Stimulated activated CD8-positive, alpha-beta memory T cell treated with anti-CD3 and anti-CD28 coated beads, Interleukin-7, amount 100 ng/mL, for 1 hour (primary cell): ENCODE measurements at places on chromosomes 11 and 22.

- DNase-seq, result no peak
These were observed 546.8 kb downstream of the ETS1 start for GRCh38 chr11:128040603-128041002.

DNA sequence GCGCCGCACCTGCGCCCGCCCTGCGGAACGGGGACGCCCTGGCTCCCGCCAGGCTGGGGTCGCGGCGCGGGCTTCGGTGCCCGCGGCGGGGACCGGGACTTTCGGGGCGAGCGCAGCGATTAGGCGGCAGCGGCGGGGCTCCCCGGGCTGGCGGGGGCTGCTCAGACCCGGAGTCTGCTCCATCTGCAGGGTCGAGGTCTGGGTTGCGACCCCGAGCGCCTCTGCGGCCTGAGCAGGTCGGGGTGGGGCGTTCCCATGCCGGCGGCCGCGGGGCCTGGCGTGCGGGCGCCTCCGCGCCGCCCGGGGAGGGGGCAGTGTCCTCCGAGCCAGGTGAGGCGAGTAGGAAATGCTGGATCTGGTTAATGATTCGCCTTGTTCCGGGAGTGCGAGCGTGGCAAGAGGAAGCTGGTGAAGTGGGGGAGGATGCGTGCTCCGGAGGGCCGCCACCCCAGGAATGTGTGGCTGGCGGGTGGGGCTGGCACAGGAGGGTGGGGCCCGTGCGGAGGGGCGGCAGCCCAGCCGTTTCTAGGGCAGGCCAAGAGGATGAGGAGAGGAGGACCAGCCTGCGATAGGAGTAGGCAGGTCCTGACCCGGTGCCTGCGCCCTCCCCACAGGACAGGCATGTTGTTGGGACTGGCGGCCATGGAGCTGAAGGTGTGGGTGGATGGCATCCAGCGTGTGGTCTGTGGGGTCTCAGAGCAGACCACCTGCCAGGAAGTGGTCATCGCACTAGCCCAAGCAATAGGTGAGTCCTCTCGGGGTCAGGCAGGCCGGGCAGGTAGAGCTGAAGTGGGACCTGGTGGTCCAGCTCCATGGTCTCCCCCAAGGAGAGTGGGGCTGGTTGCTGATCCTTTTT lies 606 bp downstream of the RASSF7 start:
- DNase-seq, result no peak

DNA sequence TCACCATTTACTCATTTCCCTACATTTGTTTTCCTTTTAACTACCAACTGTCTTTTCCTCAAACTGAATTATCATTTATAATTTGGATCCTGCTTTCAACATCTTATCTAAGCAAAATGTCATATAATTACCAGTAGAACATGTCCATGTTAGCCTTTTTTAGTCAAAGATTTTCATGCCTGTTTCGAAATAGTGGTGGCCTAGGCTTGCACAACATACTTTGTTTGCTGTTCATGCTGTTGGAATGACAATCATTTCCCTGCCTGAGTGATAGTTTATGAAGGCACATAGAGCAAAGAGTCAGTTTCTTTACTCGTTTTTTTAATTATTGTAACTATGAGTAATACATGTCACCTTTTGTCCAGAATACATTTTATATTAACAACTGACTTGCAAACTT lies 144.3 kb upstream of the ANO3 start:
- no peak for DNase-seq

DNA sequence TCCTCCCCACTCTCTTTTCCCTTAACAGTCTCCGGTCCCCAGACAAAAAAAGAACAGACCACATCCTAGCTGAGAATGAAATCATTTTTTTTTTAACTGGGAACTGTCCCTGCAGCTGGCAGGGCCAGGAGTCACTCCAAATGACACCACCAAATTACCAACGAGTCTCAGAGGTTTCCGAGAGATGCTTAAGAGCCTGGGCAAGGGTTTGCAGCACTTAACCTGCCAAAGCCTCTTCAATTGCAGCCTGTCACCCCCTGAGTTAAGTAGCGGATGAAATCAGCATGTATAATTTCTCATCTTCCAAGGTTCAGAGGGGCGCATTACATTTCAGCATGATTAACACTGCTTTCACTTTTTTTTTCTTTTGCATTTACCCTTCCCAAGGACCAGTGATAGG lies 71.8 kb downstream of the TENM4 start:
- DNase-seq, result no peak

DNA sequence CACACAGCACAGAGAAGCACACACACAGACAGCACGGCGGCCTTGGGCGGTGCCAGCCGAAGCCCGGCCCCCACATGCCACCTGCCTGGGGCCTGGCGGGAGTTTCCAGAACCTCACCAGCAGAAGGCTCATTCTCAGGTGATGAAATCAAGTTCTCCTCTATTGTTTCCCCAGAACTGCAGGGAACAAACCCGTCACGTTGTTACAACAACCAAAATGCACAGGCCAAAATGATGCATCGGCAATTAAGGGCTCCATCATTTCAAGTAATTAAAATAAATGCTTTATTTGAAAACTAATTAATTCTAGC lies 30.8 kb downstream of the GNB1L start:
- DNase-seq, result no peak

- DNase-seq, result no peak
These were observed 41.1 kb downstream of the KCNC1 start for GRCh38 chr11:17775507-17776211.

GRCh38 chr11:1480555-1481482 lies 5.8 kb downstream of the MOB2 start:
- no peak for DNase-seq

DNA sequence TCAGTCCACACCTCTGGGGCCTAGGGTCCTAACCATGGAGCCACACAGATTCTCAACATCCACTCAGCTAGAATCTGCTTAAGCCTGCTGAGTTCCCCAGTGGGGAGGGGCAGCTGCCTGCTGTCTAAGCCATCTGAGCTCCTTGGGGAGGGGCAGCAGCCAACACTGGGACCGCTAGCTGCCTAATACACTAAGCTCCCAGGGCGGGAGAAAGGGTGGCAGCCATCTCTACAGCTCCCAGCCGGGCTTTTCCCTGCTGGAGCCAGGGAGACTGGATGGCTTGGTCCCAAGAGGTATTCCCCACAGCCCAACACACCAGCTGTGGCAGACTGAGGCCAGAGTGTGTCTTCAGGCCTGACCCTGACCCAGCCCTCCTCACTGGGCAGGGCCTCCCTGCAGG lies 217.3 kb upstream of the TMEM45B start:
- DNase-seq, result no peak

- no peak for DNase-seq
These were observed 320.4 kb downstream of the NTM start for GRCh38 chr11:131690776-131691175.

DNA sequence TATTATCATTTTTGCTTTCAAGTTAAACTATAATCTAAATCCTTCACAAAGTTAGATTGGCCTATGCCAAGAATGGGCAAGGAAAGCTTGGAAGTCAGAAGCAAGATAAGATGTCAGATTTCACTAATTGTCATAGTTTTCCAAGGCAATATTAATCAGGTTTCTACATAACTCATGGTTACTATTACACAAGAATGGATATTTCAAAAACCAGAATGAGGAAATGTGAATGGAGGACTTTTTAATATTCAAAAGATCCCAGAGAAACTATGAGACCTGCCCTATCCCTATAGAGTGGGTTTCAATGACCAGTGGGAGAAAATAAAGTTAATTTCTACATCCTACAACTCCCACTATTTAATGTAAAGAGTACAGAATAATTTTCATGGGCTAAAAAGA lies 203.2 kb downstream of the CASP12 start:
- DNase-seq, result no peak

DNA sequence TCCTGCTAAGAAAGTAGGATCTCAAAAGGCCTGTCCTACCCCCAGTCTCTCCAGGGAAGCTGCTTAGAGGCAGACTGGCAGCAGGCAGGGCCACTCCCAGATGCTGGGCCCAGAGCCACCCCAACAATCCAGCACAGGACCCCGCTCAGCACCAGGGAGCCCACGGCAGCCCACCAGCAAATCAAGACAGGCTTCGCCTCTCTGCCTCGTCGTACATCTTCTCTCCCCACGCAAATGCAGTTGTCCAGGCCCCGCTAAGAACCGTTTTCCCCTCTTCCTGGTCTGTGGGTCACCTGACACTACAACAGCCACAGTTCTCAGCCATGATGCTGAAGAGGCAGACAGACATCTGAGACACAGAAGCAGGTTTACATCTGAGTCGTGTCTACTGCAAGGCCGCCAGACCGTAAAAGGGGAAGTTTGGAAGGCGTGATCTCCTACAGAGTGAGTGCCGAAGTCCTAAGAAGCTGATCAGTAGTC lies 51.1 kb downstream of the IGSF9B start:
- no peak for DNase-seq

GRCh38 chr11:84218318-84218717 lies 932.2 kb upstream of the CCDC90B start:
- DNase-seq, result no peak

- no peak for DNase-seq
These were observed 31.5 kb downstream of the APOL3 start for GRCh38 chr22:36129071-36129470.

GRCh38 chr11:70483077-70483861 lies 84.9 kb downstream of the CTTN start:
- DNase-seq, result no peak

DNA sequence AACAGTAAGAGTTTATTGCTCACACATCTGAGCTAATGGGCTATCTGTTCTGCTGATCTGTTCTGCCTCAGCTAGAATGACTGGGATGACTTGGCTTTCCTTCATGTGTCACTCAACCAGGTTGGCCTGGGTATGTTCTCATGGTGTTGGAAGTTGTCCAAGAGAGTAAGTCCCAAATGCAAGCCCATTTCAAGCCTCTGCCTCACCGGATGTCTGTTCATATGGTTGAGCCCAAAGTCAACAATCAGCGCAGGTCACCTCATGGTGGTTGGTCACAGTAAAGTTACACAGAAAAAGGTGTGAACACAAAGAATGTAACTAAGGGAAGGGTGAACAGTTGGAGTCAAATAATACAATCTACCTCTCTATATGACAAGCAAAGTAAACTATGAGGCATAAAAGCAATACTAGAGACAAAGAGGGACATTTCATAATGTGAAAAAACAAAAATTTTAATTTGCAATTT lies 1.9 kb downstream of the GDPD4 start:
- no peak for DNase-seq

GRCh38 chr11:112524798-112525197 lies 264.1 kb upstream of the PLET1 start:
- DNase-seq, result no peak

DNA sequence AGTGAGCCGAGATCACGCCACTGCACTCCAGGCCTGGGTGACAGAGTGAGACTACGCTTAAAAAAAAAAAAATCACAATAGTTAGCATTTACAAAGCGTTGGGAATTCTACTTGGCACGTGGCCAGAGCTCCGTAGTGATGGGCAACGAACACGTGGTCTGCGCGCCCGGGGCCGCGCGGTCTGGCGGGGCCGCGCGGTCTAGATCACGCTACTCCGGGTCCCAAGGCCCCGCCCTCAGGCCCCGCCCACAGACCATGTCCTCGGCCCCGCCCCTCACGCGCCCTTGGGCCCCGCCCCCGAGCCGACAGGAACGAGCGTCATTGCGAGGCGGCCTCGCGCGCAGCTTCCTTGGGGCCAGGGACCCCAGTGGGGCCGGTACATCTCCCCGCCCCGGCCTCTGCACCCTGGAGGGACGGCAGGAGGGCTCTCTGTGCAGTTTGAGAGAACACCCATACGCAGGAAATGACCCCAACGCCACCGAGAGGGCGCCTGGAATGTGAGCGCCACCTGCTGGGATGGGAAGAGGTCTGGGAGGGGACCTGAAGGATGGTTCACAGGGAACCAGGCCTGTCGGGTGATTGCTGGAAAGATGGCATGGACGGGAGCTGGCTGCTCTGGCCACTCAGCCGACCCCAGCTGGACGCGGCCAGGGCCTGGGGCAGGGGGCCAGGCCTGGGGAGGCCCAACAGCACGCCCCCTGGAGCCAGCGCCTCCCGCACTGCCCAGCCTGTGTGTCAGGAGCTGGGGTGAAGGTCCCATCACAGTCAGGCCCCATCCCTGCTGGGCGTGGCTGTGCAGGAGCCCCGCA lies 2.0 kb upstream of the PTDSS2 start:
- peak; percentile 87 for DNase-seq

DNA sequence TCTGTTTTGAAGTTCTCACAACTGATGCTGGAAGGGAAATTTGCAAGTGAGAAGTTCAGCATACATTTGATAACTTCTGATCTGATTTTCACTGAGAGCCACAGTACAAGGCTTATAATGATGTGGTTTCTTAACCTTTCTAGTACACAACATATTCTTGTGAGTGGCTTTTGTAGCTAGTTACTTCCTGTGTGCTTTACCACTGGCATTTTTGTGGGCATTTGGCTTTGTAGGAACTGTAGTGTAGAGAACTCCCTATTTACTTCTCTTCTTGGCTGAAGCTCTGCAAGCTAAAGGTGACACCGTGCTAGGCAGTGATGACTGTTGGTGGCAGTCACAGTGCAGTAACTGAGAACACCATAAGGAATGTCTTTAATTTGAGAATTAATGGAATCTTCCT lies 14.9 kb downstream of the USP47 start:
- DNase-seq, result no peak

- DNase-seq, result no peak
These were observed 237.9 kb downstream of the LUZP2 start for GRCh38 chr11:24734742-24735237.

DNA sequence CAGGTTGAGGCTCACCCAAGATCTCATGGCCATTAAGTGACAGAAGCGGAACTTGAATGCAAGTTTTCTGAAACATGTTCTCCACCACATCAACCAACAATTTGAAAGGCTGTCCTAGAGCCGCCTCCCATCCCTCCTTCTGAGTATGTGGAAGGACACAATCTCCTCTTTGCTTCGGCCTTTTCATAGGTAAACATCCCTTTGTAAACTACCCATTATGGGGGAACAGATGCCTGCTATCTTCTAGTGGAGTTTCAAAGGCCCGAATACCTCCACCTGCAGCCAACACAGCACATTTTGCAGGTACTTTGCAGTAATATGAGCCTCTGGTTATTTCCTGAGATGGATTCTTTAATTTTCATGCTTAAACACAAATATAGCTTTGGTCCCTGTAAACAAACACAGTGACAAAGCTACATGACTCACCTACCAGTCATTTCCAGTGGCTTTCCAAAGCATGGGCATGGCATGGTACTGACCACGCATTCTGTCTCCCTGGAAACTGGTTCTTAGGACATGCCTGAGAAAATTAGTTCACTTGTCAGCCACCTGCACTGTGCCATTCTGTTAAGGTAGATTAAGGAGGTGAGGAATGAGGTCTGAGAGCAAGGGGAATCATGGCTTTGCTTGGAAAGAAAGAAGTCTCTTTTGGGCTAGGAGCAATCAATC lies 60.2 kb downstream of the EHF start:
- DNase-seq, result no peak

GRCh38 chr22:31929167-31929930 lies 15.0 kb upstream of the YWHAH start:
- DNase-seq, result no peak

DNA sequence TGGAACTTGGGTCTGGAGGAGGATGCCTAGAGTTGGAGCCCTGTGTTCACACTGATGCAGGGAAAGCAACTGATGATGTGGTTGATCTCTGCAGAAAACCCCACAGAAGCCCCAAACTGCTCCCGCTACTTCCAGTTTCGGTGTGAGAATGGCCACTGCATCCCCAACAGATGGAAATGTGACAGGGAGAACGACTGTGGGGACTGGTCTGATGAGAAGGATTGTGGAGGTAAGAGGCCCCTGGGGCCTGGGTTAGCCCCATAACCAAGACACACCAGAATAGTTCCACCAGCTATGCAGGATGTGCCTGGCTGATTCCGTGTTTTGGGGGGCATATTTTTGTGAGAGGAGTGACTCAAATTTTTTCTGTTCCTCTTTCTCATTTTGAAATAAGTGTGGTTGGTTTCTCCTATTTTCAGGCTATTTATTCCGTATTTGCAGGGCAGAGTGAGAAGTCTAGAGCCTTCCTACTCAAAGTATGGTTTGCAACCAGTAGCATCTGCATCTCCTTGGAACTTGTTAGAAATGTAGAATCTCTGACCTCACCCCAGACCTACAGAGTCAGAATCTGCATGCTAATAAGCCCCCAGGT lies 137.3 kb upstream of the SORL1-AS1 start:
- DNase-seq, result no peak
